Naive thymus-derived CD4-positive, alpha-beta T cell (primary cell): ENCODE measurements at places on chromosomes 4 and X.

GRCh38 chr4:154497889-154498288 lies 6.3 kb upstream of the DCHS2 start:
- DNase-seq: no peak

DNA sequence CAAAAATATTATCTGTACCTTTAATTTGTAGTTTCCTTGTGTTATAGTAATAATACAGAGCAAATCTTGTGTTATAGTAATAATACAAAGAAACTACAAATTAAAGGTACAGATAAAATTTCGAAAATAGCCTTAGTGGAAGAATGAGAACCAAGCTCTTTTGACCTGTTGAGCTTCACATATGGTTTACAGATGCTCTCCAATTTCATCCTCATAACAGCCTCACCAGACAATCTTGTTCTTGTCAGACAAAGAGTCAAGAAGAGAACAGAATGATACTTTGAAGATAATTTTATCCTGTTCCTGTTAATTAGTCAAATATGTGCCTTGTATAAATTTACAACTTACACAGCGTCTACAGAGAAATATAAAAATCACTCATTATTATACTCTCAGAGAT lies 12.8 kb downstream of the ATXN3L start:
- DNase-seq: no peak

- no peak for DNase-seq
Observed at GRCh38 chr4:185374573-185374972, 21.2 kb downstream of the LRP2BP start.

DNA sequence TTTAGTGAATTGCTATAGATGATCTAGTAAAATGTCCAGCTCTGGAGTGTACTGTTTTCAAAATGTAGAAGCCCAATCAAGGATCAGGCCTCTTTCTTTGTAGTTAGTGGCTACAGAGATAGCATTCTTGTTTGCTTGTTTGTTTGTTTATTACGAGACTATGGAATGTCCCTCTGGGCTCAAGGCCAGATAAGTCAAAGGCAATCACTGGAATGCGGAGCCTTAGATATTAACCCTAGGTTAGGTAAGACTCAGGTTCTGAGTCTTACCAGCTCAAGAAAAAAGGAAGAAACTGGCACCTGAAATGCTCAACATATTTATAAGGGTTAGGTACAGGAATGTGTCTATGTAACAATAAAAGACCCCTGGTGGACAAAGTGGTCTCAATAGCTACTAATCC lies 261.5 kb downstream of the SLC7A11 start:
- DNase-seq: no peak

DNA sequence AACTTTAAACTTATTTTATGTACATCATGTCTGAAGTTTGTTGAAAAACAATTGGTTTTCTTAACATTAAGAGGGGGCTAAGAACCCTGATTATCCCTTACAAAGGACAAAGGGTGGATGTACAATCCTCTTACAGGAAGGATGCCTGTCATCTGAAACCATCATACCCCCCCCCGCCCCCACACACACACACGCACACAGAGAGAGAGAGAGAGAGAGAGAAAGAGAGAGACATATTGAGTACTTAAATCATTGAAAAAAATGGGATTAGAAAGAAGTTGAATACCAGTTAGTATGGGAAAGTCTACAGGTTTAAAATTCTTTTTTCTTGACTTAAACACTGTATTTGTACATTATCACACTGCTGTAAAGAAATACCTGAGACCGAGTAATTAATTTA lies 10.9 kb upstream of the PGM2 start:
- DNase-seq: no peak

DNA sequence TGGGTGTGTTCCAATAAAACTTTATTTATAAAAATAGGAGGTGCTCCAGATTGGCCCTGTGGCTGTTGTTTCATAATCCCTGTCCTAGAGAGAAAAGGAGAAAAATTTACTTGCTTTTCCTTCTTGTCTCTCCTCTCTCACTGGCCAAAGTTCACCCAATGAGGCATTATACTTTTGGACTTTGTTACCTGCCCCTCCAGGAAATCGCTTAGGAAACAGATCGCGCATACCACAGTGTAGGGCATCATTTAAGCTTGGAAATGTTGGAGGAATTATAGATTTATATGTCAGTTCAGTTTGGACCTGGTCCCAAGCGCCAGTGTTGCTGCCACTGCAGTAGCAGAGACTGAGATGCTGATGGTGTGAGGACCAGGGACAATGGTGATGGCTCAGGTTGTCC lies 337.6 kb upstream of the NR3C2 start:
- DNase-seq: no peak

DNA sequence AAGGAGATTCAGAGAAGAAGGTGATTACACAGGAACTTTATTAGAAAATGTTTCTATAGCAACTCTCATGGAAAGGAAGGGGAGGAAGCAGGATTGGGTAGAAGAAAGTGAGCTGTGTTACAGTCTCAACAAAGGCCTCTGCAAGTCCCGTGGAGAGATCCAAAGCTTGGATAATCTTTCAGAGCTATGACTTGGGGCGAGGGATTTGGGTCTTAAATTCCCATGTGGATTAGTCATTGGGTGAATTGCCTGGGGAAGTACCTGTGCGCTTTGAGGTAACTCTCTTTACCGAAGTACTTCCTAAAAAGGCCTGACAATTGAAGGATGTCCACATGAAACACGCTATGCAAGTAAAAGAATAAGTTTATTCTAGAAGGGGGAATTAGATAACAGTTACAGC lies 133.8 kb upstream of the ANKRD50 start:
- no peak for DNase-seq

GRCh38 chr4:109729117-109729717 lies 653 bp downstream of the PLA2G12A start:
- no peak for DNase-seq

DNA sequence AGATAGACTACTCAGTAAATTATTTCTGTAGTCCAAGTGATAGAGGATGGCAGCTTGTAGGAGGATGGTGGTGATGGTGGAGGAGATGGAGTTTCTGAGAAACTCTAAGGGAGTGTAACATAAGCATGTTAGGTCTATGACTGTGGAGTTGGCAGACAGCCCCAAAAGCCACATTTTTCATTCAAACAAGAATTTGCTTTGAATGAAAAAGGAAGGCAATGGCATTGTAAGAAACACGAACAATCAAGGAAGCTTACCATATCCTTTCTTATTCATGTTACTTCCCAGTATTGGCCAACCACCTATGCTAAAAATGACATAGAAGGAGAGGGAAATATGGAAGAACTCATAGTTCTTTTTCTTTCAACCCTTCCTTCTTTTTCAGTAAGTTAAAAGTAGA lies 18.7 kb upstream of the SEC24B start:
- no peak for DNase-seq

GRCh38 chrX:120575379-120576114 lies 14.8 kb upstream of the CUL4B start:
- no peak for DNase-seq

DNA sequence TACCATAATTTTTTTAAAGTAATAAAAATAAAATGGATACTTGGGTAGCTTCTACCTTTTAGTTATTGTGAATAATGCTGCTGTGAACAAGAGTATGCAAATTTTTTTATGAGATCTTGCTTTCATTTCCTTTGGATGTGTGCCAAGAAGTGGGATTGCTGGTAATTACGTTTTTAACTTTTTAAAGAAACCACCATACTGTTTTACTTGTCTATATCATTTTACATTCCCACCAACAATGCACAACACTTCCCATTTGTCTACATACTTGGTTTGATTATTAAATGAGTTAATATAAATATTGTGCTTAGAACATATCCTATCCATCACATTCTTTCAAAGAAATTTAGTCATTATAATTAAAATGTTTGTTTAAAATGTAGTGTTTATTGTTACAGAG lies 3.9 kb upstream of the SULT1B1 start:
- DNase-seq: peak; percentile 75

- DNase-seq: no peak
Observed at GRCh38 chr4:7167706-7168105, 24.6 kb upstream of the SORCS2 start.
